ENCODE measurements at places on chromosomes 12 and 14. TPM values are rescaled to one million over a fixed set of nuclear protein-coding genes. Genes with fewer than 3 reads are reported as not detected.
A peak's percentile ranks its signal among the peaks of the same experiment; 100 is the strongest.

Gene PLA2G1B
- not detected for total RNA-seq

Gene ARID4A
- total RNA-seq: 123 TPM

Gene RTL1
- not detected for total RNA-seq

Gene ZC3H10
- 5.9 TPM for total RNA-seq

Gene OR4M1
- not detected for total RNA-seq

Gene CCDC196
- not detected for total RNA-seq

Gene FCF1
- 52.3 TPM for total RNA-seq

Gene NEUROD4
- total RNA-seq: not detected

Gene RPL10L
- not detected for total RNA-seq

Gene CFAP54
- total RNA-seq: 5.6 TPM

Gene SERPINA4
- not detected for total RNA-seq

DNA sequence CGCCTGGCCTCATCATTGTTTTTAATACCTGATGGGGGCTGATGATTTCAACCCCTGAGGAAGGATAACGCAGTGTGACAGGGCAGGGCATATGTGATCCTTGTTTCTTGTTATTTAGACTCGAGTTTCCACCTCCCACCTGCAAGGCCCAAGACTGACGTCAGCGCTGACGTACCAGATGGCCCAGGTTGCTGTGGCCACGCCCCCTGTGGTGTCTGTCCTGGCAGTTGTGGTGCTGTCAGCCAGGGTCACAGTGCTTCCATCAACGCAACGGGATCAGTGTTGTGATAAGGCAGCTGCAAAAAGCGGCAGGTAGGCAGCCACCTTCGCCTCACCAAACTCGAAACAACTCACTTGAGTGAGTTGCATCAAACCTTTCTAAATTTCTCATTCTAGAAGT, 18.4 kb downstream of the DDX51 start:
- DNase-seq: no peak

DNA sequence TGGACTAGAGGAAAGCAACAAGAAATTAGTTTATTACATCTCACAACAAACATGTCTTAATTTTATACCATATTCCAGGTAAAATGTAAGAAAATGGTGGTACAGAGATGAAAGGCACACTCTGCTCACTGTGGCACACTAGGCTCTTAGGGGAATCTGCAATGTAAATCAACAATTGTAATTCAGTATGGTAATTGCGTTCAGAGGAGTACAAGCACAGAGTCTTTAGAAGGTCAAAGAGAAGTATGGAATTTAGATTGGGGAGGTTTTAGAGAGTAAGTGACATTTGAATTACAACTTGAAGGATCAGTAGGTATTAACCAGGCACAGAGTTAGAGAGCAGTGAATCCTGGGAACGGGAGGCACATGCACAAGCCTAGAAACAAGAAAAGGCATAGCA, 694.0 kb upstream of the USP15 start:
- no peak for DNase-seq

DNA sequence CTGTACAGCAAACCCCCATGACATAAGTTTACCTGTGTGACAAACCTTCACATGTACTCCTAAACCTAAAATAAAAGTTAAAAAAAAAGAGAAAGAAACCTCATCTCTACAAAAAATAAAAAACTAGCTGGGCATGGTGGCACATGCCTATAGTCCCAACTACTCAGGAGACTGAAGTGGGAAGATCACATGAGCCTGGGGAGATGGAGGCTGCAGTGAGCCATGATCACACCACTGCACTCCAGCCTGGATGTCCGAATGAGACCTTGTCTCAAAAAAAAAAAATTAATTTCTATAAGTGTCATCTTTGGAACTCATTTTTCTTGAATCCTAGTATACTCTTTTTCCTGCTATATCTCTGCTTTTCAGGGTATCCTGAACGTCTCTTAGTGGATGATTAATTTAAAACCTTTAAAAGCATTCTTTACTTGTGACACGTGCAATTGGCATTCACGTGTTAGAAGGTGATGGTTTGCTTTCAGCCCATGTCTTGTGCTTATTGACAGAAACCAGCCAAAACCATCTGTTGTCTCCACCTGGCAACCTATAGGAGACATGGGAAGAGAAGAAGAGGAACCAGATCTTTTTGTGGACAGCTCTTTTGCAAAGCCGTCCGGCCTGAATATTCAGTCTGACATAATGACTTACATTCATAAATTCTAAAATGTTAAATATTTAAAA, 30.6 kb upstream of the PPFIBP1 start:
- no peak for DNase-seq

DNA sequence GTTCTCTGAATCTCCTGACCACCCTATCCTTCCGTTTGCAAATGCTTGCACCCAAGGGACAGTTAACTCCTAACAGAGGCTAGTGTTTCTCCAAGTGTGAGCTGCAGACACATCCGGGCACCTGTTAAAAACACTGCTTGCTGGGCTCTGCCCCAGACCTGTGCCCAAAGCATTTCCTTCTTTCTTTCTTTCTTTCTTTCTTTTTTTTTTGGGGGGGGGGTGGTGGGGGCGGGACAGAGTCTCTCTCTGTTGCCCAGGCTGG, 42.5 kb downstream of the SPRING1 start:
- DNase-seq: no peak

GRCh38 chr12:119450771-119451170, 116.2 kb downstream of the CCDC60 start:
- no peak for DNase-seq

GRCh38 chr12:130970165-130970907, 16.6 kb downstream of the ADGRD1 start:
- DNase-seq: no peak

DNA sequence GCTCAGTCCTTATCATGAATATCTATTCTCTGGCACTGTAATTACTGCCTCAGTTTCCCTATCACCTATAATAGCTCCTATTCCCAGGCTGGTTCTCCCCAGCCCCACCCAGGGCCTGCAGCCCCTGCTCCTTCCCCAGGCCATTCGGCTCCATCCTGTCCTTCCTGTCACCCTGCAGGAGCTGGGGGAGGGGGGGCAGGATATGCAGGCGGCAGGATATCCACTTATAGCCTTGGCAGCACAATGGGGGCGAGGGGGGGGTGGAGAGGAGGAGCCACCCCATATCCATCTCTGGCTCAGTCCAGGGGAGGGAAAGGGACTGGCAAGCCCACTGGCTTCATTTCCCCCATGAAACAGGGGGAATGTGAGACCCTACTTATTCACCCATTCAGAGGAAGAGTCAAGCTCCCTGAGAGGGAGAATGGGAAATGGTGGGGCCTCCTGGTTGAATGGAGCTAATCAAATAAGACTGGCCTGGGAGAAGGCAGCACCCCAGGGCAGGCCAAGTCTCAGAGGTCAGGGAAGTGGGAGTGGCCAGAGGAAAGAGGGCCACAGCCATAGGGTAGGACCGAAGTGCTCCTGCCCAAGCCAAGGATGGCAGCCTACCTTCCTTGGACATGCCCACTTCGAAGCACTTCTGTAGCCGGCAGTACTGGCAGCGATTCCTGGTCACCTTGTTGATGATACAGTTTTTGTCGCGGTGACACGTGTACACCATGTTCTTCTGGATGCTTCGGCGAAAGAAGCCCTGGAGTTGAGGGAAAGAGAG, 7.8 kb upstream of the ITGB7 start:
- no peak for DNase-seq

DNA sequence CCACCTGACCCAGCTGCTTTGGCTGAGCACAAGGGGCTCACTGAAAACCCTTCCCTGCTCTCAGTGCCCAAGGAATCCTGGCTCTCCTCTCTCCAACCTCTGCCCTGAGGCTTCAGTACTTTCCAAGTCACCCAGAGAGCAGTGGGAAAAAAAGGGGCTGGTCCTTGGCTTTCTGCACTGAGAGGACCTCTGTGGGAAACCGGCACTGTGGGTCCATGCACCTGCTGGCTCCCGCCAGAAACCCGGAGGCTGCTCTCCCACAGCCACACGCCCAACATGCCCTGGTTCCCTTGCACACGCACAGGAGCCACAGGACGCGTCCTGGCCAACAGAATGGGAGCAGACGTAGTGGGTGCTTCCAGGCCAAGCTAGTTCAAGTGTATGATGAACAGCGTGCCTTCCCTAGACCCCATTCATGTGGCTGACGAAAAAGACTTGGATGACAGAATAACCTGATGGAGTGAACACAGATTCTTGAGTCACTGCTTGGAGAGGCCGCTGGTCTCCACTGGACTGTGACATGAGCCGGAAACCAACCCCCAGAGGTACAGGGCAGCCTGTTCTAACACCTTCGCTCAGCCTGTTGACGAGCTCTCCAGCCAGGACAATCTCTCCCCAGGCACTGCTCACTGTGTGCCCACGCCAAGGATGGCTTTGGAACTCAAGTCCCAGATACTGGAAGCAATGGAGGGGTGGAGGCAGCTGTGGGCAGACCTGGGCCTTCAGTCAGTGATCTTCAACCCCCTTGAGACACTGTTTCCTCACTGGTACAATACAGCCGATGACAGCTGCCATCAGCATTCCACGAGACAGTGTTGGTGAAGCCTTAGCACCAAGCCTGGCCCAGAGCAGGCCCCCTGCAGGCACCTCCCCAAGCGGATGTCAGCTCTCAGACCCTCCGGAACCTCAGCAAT, 87.7 kb downstream of the ITPK1 start:
- no peak for DNase-seq

DNA sequence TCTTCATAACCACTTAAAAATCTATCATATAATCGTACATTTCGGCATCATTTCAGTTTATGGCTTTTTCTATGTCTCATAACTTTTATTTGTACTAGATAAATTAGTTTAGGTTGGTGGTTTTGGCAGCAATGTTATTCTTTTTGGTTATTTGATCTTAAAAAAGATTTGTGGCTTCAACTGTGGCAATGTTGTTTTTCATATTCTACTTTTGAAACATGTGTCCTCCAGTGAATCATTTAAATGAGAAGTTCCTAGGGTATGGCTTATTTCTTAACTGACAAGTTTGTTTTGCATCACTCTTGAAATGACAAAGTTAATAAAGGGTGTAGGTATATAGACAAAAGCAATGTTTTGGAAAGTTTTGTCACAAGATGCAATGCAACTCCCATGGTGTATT, 11.1 kb upstream of the KITLG start:
- no peak for DNase-seq

- no peak for DNase-seq
These were observed 492.9 kb upstream of the TBX3 start for GRCh38 chr12:115176741-115177400.

DNA sequence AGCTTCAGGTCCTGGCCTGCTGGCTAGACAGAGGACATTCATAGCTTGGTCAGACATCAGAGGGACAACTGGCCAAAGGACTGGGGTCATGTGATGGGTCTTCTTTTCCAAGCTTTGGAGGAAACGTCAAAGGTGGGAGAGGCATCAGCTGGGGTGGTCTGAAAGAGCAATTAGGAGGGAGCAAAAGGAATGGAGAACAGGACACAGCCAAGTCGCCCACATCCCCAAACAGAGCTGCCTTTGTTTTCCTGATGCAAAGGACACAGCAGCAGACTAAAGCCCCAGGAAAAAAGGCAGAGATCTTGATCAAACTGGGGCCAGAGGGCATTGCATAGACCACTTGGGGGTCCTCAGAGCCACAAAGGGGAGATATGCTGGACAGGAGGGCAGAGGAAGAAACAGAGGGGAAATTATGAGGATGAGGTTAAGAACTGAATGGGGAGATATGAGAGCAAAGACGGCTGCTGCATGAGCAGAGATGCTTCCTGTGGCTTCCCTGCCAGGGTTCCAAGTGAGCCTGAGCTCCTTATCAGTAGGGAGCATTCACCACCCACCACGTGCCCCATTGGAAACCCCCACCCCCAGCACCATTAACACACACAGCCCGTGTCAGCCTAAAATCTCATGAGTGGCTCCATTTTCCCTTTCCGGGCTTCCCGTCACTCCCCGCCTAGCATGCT, 62.4 kb downstream of the ANO2 start:
- no peak for DNase-seq

DNA sequence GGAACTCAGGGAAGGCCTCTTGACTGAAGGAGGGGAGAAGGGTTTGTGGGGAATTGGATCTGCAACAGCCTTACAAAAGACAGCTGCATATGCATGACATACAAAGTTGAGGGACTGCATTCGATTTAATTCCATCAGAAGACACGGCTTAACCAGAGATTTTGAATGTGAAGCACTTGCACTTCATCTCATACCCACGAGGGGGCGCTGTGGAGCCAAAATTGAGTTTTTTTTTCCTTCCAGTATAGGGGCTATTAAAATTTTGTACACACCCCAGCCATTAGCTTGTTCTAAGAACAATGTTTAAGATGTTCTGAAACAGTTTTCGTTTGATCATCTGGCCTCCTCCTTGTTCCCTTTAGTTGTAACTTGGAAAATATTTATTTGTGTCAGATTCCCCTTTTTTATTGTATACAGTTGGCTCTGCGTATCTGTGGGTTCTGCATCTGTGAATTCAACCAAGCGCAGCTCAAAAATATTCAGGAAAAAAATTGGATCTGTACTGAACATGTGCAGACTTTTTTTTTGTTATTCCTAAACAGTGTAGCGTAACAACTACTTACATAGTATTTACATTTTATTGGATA, 1.6 kb downstream of the SUDS3 start:
- DNase-seq: peak; percentile 71

GRCh38 chr12:119684711-119685369, 16.9 kb downstream of the PRKAB1 start:
- peak; percentile 69 for DNase-seq

DNA sequence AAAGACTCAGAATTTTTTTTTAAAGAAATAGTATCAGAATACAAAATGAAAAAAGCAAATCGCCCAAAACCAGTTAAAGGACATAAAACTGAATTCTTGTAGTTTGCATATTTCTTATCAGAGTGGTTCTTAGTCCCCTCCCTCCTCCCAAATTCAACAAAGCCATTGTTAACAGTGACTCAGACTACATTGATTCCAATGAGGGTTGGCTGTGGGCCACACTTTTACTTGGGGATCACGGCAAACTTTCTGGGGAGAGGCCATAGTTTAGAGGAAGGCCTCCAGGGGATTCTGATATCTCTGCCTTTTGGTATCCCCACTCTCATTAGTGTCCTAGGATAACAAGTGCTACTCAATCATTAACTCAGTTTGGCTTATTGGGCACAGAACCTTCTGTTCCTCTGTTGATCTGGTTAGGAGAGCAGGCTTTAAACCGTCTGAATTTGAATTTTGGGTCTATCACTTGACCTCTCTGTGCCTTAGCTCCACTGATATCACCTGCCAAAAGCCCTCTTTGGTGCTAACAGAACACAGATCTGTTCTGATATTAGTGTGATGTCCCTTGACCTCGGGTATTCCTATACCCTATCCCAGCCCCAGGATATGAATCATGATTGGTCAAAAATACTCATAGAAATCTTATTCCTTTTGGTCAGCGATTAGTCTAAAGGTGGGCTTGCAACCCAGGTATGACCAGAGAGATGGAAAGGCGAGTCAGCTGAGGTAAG, 45.2 kb upstream of the APPL2 start:
- peak; percentile 63 for DNase-seq

DNA sequence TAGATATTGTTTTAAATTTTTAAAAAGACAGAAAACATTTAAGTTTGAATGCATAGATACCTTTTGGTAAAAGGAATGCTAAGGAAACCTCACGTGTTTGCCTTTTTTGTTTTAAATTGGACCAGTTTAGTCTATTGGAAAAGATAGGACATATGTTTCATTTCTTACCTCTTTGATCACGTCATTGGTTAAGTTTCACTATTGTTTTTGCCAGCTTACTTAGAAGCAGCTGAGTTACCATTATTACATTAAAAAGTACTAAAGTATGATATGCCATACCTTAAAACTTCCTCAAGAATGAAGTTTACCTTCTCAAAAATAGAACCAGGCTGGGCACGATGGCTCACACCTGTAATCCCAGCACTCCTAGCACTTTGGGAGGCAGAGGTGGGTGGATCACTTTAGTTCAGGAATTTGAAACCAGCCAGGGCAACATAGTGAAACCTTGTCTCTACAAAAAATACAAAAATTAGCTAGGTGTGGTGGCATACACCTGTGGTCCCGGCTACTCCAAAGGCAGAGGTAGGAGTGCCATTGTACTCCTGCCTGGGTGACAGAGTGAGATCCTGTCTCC, 54.4 kb downstream of the SRGAP1 start:
- no peak for DNase-seq

- DNase-seq: peak; percentile 13
These were observed 142.7 kb downstream of the TBX5 start for GRCh38 chr12:114263056-114263805.

All from fibroblast of the aortic adventitia (primary cell).